ENCODE measurements at places on chromosomes 3 and 15.

DNA sequence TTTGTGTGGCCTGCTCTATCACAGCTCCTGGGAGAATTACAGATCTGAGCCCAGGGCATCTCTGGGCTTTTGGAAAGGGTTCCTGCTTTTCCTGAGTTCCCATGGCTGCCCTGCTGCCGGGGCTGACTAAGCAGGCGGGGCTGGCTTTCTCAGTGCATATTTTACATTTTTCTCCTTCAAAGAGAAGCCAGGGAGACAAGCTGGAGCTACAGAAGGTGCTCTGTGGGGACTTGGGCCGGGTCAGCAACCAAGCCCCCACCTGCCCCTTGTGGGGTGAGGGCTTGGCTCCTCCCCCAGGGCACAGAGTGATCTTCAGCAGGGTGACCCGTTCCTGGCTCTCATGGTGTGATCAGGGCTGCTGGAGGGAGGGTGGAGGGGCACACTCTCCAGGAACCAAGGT lies 17.4 kb downstream of the ABTB1 start:
- DNase-seq = no peak

DNA sequence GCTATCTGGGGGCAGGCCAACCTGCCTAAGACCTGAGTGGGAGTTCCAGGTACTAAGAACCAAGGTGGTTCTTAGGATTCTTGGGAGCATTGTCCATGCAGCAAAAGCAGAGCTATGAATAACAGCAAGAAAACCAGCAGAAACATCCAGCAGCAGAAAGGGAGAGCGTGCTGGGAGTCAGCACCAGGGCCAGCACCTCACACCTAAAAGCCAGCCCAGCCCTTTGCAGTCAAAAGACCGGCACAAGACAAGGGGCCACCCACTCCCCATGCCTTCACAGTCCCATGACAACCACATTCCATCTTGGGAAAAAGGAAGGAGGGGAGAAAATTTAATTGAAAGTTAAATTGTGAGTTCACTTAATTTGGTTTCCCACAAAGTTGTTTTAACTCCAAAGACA lies 364.9 kb downstream of the AGBL1 start:
- peak; percentile 41 for DNase-seq

GRCh38 chr15:90249203-90249863 lies at the start of gene TTLL13:
Gene TTLL13, plus strand, starts transcription at chr15:90249556. Its CDS starts 1,075 bp downstream, at chr15:90250631.
- DNase-seq = peak; percentile 100

- DNase-seq = peak; percentile 46
Measured at GRCh38 chr15:84914909-84915605, 30.6 kb downstream of the SLC28A1 start.

- DNase-seq = no peak
Measured at GRCh38 chr15:58487724-58488120, 55.9 kb downstream of the LIPC start.

DNA sequence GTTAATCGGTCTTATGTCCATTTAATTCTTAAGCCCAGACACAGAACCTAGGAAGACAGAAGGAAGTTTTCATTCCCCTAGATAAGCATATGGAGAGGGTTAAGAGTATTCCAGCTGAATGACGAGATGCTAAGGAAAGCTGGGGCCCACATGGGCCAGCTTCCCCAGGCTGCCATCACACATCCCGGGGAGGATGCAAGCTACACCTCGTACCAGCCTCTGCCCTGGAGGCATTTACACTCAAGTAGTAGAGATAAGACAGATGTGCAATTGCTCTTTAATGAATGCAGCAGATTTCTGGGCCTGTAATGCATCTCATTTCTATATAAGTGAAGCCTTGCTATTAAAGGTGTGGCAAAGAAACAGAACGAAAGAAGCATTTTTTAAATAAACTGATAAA lies 144.5 kb downstream of the MEX3B start:
- no peak for DNase-seq

DNA sequence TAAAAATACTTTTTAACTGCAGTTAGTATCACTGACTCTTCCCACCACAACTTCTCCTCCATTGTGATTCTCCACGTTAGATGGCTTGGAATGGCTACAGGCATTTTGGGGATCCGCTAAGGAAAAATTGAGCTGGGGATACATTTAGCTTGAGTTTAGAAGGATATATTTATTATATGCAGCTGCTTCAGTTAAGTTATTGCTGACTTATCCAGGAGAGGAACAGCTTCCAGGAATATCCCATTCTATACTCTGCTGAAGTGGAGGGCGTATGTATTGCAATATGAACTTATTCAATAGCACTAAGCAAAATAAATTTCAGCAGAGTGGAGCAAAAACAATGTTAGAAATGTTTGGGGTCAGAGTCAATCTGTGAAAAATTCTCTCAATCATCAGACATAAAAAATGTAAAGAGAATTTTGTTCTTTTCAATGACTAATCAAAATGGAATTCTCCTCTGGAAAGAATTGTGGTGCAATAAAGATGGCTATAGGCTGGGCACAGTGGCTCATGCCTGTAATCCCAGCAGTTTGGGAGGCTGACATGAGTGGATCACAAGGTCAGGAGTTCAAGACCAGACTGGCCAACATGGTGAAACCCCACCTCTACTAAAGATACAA lies 84.7 kb downstream of the NCEH1 start:
- no peak for DNase-seq
